Stimulated activated CD4-positive, alpha-beta T cell treated with anti-CD3 and anti-CD28 coated beads, Interleukin-15, amount 100 ng/mL, for 1 hour (primary cell): ENCODE measurements at places on chromosomes 7 and 10.
A peak's percentile ranks its signal among the peaks of the same experiment; 100 is the strongest.

GRCh38 chr7:76074306-76074971 lies 26.5 kb downstream of the MDH2 start:
- DNase-seq, result no peak

- no peak for DNase-seq
These were observed 23.6 kb downstream of the PIP4K2A start for GRCh38 chr10:22690614-22691431.

DNA sequence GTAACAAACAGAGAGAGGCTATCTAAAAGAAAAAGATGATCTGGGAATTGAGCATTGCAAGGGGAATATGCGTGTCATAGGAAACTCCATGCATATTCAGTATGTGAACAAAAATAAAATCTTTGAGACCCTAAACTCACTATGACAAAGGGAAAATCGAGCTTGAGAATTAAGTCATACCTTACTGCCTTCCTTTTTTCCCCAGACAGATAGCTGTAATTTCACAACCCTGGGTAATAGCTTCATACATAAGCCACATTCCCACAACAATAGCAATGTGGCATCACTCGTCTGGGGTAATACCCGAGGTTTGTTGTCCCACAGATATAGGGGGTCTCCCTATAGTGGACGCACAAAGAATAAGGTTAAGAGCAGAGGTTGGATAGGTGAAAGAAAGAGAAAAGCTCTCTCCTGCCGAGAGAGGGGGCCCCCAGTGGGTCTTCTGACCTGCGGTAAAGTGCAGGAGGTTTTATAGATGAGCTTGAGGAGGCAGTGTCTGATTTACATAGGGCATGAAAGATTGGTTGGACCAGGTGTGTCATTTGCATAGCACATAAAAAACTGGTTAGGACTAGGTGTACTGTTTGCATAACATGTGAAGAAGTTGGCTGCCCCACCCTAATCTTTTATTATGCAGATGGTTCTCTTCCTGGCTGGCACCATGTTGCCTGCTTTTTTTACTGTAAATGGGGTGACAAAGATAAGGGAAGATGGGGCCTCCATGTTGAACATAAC lies 11.6 kb downstream of the CYP3A43 start:
- DNase-seq, result no peak

DNA sequence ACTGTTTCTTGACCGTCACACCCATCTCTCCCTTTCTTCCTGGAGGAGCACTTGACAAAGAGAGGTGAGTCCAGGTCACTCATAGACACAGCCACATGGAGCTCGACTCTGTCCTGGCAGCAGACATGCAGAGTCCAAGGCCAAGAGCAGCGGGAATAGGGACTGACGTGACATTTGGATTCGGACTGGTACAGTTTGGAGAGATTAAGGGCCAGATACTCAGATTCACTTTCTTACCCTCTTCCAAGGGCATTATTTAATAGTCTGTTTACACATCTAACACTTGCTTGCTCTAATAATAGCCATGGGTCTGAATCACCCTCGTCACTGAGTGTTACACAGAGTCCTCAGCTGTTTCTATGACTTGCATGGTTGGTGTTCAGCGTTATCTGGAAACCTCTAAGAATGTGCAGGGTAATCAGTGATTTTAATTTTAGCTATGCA lies 39.2 kb upstream of the OTUD1 start:
- no peak for DNase-seq

- DNase-seq, result peak; percentile 71
These were observed 1.6 kb downstream of the ZNF467 start for GRCh38 chr7:149771720-149772240.

DNA sequence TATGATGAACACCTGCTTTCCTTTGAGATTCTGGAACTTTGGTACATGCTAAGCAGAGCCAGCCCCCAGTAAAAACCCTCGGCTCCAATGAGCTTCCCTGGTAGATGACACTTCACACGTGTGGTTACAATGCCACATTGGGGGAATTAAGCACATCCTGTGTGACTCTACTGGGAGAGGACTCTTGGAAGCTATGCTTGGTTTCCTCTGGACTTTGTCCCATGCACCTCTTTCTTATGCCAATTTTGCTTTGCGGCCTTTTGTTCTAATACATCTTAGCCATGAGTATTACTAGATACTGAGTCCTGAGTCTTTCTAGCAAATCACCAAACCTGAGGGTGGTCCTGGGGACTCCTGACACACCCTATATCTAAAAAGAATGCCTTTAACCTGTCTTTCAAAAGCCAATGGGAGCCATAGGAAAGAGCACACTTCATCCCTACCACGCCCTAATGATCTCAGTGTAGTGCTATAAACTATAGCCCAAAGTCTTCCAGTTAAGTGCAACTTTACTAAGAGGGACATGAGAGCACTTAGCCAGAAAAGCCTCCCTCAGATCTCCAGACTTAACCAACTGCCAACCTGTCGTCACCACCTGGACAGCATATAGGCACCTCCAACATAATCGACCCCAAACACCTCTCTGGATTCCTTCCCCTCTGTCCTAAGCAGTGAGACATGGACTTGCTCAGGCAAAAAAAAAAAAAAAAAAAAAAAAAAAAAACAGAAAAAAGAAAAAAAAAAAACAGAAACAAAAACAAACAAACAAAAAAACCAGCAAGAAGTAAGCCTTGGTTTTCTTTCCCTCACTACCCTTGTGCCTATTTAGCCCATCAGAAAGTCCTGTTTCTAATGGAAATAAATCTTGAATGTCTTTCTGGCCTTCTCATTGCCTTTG lies 37.4 kb downstream of the CCDC6 start:
- no peak for DNase-seq

- DNase-seq, result no peak
These were observed 333.1 kb downstream of the DNAJB6 start for GRCh38 chr7:157669768-157670351.

- DNase-seq, result no peak
These were observed 41.5 kb upstream of the SEMA3C start for GRCh38 chr7:80960244-80960795.

GRCh38 chr7:39413636-39414223 lies 152.5 kb upstream of the YAE1 start:
- DNase-seq, result no peak

DNA sequence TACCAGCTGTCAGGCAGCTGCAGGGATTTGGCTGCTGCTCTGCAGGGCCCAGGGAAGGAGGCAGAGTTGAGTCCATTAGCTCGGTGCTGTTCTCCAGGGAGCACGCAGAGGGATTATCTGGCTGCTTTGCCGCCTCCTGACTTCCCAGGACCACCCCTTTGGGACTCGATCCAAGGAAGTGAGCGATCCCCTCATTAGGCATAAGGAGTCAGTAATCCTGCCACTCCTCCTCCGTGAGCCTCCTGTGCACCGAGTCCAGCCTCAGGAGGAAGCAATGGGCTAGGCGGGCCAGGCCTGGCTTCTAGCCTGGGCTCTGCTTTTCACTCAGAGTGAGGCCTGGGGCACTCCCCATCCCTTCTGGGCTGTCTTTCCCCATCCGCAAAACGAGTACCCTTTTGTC lies 417.9 kb downstream of the RPS24 start:
- no peak for DNase-seq

DNA sequence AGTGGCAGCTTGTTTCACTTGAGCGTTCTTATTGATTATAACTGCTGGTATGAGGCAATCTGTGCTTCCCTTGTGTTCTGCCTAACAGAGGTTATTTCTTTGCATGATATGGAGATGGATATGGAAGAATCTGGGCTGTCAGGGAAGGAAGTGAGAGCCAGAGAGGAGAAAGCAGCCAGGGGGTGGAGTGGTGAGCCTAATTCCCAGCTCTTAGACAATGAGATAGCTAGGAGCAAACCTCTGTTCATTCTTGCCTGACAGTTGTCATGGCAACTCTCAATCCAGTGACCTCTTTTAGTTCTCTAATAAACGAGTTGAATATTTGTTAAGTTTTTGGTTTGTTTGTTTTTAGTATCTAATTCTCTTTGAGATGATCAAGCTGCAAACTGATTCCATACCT lies 214.3 kb downstream of the NRG3 start:
- no peak for DNase-seq

- no peak for DNase-seq
These were observed 465 bp upstream of the NPY start for GRCh38 chr7:24283554-24283896.

DNA sequence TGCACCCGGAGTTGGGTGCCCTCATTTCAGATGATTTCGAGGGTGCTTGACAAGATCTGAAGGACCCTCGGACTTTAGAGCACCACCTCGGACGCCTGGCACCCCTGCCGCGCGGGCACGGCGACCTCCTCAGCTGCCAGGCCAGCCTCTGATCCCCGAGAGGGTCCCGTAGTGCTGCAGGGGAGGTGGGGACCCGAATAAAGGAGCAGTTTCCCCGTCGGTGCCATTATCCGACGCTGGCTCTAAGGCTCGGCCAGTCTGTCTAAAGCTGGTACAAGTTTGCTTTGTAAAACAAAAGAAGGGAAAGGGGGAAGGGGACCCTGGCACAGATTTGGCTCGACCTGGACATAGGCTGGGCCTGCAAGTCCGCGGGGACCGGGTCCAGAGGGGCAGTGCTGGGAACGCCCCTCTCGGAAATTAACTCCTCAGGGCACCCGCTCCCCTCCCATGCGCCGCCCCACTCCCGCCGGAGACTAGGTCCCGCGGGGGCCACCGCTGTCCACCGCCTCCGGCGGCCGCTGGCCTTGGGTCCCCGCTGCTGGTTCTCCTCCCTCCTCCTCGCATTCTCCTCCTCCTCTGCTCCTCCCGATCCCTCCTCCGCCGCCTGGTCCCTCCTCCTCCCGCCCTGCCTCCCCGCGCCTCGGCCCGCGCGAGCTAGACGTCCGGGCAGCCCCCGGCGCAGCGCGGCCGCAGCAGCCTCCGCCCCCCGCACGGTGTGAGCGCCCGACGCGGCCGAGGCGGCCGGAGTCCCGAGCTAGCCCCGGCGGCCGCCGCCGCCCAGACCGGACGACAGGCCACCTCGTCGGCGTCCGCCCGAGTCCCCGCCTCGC lies at the start of gene EGFR:
TSS of gene EGFR (plus strand) at position 657 of the 830 bp plus-strand sequence. CDS start 261 bp downstream, outside the sequence.
- no peak for DNase-seq

DNA sequence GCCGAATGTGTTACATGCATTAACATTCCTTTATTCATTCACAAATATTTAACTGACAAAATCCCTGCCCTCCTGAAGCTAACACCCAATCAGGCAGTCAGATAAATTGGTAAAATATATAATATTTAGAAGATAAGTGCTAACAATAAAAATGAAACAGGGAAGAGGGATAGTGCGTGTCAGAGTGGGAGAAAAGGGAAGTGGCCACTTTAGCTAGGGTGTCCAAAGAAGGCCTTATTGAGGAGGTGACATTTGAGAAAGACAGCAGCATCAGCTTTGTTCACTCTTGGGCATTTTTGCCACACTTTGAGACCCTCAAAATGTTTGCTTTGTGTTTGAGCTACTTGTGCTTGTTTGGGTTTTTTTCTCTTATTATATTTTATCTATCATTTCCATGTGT lies 317.8 kb downstream of the SNX13 start:
- DNase-seq, result no peak

DNA sequence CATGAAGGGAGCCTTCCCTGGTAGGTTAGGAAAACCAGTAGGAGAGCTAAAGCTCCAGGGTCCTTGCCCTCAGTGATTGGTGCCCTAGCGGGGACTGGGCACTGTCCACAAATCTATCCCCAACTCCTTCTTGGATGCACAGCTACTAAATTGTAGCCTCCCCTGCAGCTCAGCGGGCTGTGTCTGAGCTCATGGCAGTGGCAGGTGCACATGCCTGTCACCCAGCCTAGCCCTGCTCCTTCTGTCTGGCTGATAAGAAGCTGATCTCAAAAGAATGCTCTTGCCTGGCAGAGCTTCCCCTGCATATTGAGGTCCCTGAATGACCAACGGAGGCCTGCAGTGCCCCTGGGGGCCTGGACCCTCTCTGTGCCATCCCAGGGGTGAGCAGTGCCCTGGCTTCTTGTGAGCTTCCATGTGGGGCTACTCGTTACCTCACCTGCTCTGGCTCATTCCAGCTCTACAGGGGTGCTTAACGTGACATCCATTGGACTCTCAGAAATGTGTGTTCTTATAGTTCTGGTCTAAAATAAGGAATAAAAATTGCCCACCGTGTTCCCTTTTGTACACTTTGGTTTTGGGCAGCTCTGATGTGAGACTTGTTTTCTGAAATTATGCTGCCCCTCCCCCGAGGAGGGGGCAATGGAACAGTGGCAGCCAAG lies 59.8 kb upstream of the ANTXRL start:
- no peak for DNase-seq

DNA sequence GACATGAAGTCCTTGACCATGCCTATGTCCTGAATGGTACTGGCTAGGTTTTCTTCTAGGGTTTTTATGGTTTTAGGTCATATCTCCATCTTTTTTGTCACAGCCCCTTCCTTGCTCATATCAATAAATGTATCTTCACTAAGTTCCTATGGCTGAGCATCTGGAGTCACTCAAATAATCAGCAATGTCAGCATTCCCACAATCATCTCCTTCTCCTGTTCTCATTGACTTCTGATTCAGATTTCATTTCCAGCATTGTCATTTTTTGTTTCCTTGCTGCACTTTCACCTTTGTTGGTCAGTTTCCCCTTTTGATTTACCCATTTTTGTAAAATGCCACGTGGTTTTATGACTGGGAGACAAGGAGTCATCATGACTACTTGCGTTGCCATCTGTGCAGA lies 181.2 kb downstream of the BICC1 start:
- DNase-seq, result no peak

- no peak for DNase-seq
These were observed 79.8 kb upstream of the CCDC71L start for GRCh38 chr7:106740806-106741205.

DNA sequence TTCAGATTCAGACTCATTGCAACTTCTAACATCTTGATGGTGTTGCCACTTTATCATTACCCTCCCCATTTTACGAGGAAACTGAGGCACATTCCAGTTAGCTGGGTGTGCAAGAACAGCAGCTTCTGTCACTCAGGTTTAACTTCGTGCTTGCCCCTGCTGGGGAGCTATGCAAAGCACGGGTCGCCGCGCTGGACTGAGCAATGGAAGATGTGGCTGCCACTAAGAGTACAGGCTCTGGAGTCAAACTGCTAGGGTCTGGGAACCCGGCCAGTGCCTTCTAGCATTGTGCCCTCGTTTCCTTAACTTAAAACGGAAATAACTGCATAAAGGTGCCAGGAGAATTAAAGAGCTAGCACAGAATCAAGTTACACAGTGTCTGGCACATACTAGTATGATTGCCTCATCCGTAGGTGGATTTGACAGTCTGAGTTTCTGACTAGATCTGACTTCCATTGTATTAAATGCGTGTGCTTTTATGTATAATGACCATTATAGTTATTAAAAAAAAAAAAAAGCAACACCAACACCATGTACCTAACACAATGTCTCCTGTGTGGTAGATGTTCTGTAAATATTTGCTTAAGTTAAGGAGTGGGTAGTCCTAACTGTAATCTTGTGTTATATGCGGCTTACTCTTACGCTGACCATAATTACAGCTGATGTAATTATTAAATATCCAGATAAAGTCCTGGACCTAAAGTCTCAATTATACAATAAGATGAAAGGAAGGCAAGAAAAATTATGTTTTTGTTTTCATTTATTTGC lies 842 bp downstream of the ZNF22 start:
- DNase-seq, result no peak
